Stimulated activated CD4-positive, alpha-beta T cell treated with anti-CD3 and anti-CD28 coated beads, Interleukin-15, amount 100 ng/mL, for 1 hour (primary cell): ENCODE measurements at places on chromosomes 16 and 17.

DNA sequence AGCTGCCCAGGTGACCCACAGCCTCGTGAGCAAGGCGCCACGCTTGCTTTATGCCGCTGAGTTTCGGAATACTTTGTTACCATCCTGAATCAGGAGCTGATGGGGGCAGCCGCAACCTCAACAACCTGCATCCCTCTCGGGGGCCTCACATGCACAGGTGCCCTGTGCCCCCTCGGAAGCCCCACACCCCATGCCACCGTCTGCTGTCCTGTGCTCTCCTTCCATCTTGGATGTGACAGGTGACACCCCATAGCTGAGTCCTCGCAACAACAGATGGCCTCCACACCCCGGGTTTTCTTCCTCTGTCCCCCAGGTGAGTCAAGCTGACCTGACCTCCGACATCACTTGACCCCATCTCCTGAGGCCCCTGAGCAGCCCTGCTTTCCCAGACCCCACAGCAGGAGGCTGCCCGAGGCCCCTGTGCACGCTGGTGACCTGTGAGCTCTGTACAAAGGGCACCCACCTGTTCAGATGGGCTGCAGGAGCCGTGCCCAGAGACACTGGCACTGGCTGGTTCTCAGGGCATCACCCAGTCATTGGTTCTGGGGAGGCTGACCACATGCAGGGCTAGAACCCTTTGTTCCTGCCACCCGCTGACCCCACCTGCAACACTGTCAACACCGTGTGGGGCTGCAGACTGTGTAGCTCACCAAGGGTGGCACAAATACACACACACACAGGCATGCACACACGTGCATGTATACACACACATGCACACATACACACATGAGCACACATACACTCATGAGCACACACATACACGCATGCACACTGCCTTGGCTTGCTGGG lies 57.7 kb downstream of the RMI2 start:
- no peak for DNase-seq

DNA sequence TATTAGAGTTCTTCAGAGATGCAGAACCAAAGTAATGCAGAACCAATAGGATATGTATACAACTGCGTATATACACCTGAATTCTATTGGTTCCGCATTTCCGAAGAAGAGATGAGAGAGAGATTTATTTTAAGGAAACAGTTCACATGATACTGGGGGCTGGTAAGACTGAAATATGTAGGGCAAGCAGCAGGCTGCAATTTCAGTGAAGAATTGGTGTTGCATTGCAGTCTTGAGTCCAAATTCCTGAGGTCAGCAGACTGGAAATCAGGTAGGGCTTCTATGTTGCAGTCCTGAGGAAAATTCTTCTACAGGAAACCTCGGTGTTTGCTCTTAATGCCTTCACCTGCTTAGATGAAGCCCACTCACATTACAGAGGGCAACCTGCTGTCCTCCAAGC lies 128.2 kb upstream of the MED13 start:
- no peak for DNase-seq

GRCh38 chr16:69781118-69781517 lies 19.0 kb downstream of the WWP2 start:
- no peak for DNase-seq

GRCh38 chr16:9077091-9077809 lies 14.2 kb upstream of the HAPSTR1 start:
- no peak for DNase-seq

DNA sequence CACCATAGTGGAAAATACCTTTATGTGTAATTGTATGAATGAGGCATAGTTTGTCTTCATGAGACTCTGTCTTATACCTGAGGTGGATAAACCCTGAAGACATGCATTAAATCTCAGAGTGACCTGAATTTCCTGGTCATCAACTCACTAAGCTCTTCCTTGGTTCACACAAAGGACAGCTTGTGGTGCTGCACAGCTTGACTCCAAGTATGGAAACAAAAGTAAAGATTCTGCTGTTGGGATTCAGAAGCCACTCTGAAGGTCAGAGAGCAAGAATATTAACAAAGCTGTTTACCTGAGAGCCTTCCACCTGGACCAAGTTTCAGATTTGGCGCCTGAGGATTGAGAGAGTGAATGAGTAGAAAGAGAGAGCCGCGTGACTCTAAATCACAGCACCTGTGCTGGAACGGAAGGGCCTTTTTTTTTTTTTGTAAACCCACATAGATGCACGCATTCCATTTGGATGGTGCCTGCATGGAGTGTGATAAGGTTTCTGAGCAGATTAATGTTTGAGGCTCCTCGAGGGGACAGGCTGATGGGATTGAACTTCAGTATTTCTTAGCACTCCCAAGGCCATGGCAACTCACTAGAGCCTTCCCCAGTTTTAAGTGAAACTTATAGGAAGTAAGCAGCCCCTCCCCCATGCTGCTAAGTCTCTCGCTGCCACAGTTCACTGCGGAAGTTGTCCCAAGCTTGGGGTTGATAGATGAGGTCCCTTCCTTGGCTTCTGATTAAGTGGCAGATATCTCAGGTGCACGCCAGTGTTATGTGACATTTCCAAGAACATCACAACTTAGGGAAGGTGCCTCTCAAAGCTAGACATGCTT lies 28.7 kb downstream of the CALB2 start:
- DNase-seq, result no peak

DNA sequence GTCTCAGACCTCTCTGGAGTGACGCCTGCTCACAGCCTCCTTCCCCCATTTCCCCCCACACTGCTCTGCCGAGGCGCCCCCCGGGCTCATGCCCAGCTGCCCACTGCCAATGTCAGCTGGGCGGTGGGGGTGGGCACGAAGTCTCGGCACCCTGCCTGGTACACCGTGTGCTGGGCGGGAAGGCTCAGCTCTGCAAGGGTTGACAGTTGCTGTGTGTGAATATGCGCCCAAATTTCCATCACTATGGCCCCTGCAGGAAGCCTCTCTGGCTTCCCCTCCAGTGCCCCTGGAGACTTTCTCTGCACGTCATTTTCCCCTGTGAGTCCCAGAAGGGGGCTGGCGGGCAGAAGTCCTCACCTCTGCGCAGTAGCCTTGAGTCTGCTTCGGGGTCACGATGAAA lies 11.6 kb upstream of the CAMKK1 start:
- no peak for DNase-seq

- DNase-seq, result no peak
These were observed 252.3 kb downstream of the SHISA9 start for GRCh38 chr16:13153696-13154095.

DNA sequence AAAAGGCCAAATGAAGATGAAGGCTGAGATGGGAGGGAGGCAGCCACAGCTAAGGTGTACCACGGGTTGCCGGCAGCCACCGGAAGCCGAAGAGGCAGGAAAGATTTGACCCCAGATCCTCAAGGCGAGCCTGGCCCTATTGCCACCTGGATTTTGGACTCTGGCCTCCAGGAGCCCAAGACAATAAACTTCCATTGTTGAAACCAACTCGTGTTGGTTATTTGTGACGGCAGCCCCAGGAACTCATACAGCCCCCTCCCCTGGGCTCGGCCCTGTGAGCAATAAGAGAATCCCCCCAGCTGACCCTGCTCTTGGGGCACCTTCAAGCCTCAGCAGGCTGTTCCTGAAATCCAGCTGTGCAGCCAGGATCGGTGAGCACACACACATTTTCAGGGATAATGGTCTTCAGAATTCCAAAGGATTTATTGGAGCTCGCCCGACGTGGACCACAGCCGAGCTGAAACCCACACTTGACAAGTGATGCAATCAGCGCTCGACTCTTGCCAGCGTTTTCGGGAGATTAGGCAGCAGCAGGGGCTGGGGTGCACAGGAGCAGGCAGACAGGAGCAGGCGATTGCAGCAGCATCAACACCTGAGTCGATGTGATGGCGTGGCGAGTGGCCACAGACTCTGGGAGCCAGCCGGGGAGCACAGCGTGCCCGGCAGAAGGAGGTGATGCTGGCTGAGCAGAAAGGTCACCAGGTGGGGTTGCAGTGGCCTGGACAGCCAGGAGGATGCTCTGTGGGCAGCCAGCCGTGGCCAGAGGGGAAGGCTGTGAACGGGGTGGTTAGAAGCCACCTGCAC lies 22.4 kb upstream of the CBX4 start:
- DNase-seq, result no peak

- no peak for DNase-seq
These were observed 394.1 kb upstream of the TNRC6C start for GRCh38 chr17:77564278-77564920.

- no peak for DNase-seq
These were observed 15.2 kb upstream of the HERPUD1 start for GRCh38 chr16:56916571-56917403.

GRCh38 chr17:81046770-81047359 lies 11.9 kb downstream of the BAIAP2 start:
- DNase-seq, result no peak

DNA sequence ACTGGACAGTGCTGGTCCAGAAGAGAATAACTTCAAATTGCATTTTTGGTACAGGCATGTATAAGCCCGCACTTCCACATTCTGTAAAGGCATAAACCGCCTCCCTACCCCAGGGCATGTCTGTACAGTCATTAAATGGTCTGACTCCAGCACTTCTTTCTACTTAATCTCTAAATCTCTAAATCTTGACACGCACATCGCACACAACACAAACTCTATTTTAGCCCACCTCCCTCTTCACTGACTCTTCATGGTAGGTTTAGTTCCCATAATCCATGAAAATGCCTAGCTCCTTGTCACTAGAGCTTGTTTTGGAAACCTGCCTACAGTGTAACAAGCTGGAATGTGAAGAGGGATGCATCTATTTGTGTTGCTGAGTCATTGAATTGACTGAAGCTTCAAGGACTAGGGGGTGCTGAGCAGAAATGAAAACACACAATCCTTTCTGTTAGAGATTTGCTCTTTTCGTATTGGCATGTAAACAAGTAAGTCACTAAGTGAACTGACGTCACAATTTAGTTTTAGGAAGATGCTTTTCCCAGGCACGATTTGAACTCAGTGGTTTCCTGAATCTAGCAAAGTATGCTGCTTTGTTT lies 1.6 kb upstream of the DUSP14 start:
- no peak for DNase-seq

DNA sequence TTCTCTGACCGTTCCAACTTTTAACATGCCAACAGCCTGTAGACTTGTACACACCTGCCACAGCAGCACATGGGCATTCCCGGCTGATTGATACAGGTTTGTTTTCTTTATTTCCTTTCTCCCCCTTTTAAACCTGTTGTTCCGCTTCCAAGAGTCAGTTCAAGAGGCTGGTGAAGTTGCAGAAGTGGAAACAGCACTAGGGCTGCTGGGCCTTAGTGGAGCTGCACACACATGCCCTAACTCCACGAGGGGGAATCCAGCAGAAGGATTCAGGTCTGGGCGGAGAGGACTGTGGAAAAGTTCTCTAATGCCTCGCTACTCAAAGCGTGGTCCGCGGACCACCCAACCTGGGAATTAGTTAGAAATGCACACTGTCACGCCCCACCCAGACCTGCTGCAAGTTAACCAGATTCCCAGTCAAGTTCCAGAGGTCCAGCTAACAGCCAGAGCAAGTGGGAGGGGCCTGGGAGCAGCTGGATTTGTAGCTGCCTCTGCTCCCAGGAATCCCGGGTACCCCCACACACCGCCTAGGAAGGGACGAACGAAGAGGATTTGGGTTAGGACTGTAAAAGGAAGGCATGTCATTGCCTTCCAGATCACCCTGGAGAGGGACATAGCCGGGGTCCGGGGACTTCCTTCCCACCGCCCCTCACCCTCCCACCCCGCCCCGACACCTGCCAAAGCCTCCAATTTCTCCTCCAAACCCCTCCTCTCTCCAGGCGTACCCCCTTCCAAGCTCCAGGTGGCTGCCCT lies 542 bp downstream of the SLC39A11 start:
- DNase-seq, result no peak

- peak; percentile 30 for DNase-seq
These were observed 791 bp downstream of the MCRIP2 start for GRCh38 chr16:642189-643049.

- no peak for DNase-seq
These were observed 517.6 kb downstream of the MAF start for GRCh38 chr16:79082970-79083369.

GRCh38 chr17:29112771-29113295 lies 67.4 kb downstream of the MYO18A start:
- no peak for DNase-seq

DNA sequence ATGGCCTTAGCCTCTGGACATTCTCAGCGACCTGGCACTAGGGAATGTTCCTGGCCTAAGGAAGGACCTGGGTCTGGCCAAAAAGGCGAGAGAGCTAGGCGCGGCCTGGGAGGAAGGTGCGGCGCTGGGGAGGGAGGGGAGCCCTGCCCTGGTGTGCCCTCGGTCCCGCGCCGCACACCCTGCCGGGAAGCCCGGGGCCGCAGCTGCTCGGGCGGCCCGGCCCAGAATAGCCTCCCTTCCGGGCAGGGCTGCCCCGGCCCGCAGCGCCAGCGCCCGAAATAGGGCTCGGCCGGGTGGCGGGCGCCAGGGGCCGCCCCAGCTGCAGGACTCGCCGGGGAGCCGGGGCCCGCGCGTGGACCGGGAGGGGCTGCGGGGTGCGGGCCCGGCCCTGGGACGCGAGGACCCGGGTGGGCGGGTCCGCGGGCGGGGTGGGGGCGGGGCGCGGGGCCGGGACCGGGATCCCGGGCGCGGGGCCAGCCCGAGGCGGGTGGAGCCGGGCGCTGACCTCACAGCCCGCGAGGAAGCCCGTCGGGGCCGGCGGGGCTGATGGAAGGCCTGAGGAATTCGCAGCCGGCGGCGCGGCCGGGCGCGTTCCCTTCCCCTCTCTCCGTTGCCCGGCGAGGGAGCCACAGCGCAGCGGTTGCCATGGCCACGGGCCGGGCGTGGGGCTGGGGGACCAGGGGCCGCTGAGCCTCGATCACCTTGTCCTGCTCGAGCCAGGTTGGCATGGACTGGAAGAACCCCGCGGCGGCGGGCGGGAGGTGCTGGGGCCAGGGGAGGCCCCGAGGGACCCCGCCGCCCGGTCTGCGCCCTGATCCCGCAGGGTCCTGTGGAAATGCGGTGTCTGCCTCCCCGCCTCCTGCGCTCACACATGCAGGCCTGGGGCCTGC lies 18.1 kb downstream of the SOCS3 start:
- no peak for DNase-seq

- DNase-seq, result no peak
These were observed 263.8 kb upstream of the TNRC6C start for GRCh38 chr17:77694391-77695363.

GRCh38 chr16:51312363-51313150 lies 161.5 kb upstream of the SALL1 start:
- DNase-seq, result no peak

DNA sequence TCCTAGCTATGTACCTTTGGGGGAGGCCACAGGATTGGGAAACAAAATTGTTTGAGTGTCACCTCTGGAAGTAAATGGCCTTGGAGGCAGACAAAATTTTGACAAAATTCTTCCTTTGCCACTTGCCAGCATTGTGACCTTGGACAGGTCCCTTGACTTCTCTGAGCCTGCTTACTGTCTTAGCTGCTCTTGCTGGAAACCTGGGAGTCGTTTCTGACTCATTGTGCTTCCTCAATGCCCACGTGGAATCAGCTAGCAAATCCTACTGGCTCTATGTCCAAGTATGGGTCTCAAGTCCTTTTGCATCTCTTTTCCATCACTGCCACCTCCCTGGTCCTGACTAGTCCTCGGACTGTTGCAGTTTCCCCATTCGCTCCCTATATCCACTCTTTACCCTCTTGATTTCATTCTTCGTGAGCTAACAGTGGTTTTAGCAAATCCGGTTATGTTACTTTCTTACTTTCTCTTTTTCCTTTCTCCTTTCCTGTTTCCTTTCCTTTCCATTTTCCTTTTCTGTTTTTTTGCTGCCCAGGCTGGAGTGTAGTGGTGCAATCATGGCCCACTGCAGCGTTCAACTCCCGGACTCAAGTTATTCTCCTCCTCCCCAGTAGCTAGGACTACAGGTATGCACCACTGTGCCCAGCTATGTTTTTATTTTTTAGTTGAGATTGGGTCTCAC lies 68.1 kb upstream of the LGALS9 start:
- DNase-seq, result no peak

- DNase-seq, result no peak
These were observed 5.3 kb downstream of the RBBP6 start for GRCh38 chr16:24544640-24545039.

GRCh38 chr17:5922476-5922875 lies 147.7 kb upstream of the WSCD1 start:
- DNase-seq, result no peak
